ENCODE measurements at places on chromosomes 1 and 21. TPM values are rescaled to one million over a fixed set of nuclear protein-coding genes. Genes with fewer than 3 reads are reported as not detected.

Gene ZNF593OS
- total RNA-seq, result not detected

Gene AQP10
- not detected for total RNA-seq

Gene RAP1GAP
- not detected for total RNA-seq

Gene LIN28A
- total RNA-seq, result not detected

Gene UBE2U
- total RNA-seq, result not detected

DNA sequence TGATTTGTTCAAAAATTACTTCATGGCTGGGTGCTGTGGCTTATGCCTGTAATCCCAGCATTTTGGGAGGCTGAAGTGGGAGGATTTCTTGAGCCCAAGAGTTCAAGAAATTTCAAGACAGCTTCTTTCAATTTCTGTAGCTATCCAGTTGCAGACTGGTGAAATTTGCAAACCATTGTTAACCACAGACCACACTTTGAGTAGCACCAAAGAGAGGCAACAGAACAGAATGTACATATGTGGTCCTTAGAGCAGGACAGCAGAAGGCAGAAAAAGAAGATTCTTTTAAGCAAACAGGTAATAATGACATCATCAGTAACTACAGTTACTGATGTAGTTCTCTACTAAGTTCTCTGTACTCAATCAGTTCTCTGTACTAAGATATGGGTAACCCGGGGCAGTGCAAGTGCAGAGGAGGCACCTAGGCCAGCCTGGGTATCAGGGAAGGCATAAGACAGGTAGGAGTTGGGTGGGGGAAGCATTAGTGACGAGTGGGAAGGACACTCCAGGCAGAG, 5.5 kb upstream of the KLF17 start:
- DNase-seq, result no peak

DNA sequence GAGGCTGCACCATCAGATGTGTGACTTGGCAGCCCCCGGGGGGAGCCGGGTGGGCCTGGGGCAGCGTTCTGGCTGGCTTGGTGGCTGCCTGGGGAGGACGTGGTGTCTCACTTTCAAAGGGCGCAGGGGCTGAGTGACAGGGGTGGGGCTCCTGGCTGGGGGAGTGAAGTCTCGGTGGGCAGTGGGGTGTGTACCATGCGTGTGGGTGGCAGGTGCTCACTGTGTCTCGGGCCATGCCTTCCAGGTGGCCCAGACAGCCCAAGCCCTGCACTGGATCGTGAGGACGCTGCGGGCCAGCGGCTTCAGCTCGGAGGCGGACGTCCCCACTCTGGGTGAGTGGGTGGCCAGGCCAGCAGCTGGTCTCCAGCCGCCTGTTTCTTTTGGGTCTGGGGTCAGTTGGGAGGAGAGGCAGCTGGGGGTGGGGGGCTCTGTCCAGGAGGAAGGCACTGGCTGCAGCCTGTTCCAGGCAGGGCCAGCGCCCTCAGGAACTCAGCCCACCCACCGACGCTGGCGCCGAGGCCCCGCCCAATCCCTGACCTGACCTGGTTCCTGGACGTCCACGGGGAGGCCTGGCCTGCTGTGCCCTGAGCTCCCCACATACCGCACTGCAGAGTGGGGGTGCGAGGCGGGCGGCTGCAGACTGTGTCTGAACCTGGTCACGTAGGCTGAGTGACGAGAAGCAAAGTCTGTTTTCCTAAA, 30.6 kb upstream of the LRRC3 start:
- no peak for DNase-seq

DNA sequence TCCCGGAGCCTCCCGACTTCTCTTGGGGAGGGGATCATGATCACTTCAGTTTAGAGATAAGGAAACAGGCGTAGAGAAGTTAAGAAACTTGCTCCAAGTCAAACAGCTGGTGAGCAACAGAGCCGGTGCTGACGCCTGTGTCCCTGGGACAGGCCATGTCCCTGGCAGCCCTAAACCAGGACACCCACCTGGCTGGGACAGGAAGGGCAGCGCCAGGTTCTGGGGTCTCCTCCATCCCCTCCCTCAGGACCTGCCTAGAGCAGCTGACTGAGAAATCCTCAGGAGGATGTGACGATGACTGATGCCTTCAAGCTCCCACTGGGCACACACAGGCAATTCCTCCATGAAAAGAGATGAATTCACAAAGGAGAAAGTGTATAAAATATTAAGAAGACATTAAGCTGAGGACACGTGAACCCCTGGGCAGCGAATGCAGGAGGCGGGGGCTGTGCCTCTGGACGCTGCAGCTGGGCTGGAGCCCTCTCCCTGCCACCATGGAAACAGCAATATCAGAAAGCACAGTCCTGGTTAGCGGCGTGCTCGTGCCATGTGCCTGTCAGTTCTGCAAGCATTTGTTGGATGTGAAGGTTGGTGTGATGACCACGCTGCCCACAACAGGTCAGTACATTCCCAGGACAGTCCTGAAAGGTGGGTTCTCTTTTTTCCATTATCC, 40.1 kb upstream of the C1orf174 start:
- DNase-seq, result no peak

GRCh38 chr1:54506594-54506993, 41.4 kb upstream of the ACOT11 start:
- no peak for DNase-seq

GRCh38 chr1:15918962-15919715, 56.8 kb downstream of the ZBTB17 start:
- no peak for DNase-seq

DNA sequence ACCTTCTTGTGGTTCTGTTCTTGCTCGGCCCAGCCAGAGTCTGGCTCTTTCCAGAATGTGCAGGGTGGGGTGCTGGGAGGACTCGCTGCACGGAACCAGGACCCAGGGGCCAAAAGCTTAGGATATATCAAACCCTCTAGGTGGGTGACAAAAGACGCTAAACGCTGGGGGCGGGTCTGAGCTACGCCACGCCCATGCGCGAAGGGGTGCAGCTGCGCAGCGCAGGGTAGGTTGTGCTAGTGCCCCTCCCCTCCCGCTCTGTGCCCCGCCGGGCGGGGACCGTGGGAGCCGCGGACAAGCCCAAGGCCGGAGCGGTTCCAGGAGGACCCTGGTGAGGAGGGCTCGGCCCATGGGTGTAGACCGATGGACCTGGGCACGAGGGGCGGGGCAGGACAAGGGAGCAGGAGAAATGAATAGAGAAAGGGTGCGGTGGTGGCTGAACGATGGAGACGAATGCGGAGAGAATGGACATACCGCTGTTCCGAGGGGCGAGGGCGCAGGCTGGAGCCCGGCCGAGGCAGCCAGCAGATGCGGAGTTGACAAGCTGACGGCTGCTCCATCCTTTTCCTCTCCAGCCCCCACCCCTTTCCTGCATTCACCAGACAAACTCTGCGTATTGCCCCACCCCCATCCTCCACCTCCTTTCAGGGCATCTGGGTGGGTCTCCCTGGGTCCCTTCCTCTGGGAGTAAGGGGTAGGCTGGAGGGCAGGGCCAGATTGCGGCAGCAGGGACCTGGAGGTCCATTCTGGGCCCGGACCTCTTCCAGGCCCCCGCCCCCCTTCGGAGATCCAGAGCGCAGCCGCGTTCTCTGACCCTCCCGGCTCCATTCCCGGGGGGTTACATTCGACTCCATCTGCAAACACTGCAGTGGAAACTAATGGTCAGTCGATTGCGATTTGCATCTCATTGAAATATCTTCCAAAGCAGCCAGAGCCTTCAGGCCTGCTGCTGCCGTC, at the start of gene RUSC1:
TSS of gene RUSC1 (plus strand) at position 234 of the 957 bp plus-strand sequence. CDS start 880 bp downstream, outside the sequence.
- no peak for DNase-seq

DNA sequence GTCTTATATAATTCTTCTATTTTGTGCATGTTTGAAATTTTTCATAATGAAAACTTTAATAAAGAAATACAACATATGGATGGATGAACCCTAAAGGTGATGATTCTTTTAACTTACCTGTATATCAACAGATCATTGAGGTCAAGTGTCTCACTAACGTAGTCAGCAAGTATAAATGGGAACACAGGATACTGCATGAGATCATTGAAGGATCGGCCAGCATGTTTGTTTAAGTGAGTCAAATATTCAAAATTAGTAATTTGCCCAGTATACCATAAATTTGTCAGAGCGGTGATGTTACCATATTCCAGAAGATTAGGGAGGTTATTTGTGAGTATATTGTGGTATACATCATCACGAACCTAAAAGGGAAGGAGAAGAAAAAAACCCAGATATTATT, 71.0 kb upstream of the GNG4 start:
- no peak for DNase-seq

DNA sequence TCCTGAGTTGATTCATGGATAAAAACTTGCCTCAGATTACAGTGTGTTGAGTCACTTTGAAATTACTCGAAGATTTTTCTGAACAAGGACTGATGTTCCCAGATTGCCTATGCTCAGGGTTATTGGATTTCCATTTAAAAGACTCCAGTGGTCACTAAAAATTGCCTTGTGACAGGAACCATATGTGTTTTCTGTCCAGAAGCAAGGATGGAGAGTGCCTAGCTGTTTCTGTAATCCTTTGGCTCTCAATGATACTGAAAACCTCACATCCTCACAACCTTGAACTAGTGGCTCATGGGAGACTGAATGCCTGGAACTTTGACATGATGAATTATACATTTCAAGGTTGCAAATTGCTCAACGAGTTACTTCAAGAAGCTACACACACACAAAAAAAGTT, 1271.8 kb downstream of the BRINP3 start:
- no peak for DNase-seq

DNA sequence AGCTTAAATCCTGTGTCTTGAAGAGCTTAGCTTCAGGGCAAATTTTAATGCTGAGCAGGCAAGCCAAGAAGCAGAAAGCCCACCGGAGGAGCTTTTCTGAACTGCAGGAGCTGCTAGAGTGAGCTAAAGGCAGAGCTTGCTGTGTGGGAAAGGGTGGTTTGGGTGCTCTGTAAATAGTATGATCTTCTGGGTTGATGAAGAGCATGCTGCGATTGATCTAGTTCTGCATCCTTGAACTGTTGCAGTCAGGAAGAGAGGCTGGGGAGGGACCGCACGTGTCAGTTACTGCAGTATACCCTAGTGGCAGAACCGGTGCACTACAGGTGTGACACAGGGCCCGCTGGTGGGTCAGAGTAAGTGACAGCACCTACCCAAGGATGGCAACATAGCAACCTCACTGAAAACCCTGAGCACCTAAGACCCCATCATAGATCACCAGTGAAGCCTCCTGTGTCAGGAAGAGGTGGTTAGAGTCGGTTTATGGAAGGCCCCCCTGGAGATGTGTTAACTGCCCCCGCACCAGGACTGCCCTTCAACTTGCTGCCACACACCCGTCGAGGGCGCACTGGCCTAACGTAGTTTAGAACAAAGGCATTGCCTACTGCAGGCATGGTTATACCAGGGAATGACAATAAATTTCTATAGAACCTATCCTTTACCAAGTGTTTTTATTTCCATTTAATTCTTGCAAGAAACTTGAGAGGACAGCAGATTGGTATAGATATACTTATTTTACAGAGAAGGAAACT, 146.0 kb upstream of the KIAA0040 start:
- DNase-seq, result no peak

GRCh38 chr1:220680085-220680687, 10.0 kb upstream of the C1orf115 start:
- peak; percentile 54 for DNase-seq

DNA sequence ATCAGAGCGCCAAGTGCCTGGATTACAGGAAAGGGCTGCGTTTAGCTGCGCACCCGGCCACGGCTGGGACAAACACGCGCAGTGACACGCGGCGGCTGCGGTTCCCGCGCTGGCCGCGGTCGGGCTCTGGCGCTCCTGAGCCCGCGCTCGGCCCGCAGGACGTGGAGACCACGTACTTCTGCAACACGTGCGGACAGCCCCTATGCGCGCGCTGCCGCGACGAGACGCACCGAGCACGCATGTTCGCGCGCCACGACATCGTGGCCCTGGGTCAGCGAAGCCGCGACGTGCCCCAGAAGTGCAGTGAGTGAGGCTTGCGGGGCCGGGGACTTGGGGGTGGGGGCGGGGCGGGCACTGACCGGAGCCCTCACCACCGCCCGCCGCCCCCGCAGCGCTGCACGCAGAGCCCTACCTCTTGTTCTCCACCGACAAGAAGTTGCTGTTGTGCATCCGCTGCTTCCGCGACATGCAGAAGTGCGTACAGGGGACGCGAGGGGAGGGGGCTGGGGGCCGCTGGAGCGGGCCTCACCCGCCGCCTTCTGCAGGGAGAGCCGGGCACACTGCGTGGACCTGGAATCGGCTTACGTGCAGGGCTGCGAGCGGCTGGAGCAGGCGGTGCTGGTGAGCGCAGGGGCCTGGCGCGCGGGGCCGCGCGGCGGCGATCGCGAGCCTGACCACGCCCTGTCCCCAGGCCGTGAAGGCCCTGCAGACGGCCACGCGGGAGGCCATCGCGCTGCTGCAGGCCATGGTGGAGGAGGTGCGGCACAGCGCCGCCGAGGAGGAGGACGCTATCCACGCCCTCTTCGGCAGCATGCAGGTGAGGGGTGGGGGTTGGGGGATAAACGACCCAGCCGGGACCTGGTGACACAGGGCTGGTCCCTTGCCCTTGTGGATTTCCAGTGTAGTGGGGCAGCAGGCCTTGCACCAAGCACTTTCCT, 3.1 kb downstream of the RNF207 start:
- peak; percentile 31 for DNase-seq
